ENCODE measurements at places on chromosomes 13 and 19.

DNA sequence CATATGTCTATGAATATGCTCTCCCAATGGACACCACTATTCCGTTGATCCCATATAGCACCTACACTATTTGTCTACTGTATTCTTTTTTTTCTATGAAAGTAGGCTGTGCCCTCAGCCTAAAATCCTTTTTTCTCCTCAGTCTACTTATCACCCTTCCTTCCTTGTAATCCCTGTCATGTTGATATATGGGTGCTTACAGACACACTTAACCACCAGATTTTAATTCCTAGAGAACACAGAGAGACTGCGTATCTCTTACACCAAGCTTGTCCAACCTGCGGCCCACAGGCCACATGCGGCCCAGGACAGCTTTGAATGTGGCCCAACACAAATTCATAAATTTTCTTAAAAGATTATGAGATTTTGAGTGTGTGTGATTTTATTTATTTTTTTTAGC lies 101.1 kb downstream of the ZAR1L start:
- no peak for DNase-seq

GRCh38 chr13:89165685-89166084 lies 1494.5 kb downstream of the SLITRK5 start:
- DNase-seq, result no peak

DNA sequence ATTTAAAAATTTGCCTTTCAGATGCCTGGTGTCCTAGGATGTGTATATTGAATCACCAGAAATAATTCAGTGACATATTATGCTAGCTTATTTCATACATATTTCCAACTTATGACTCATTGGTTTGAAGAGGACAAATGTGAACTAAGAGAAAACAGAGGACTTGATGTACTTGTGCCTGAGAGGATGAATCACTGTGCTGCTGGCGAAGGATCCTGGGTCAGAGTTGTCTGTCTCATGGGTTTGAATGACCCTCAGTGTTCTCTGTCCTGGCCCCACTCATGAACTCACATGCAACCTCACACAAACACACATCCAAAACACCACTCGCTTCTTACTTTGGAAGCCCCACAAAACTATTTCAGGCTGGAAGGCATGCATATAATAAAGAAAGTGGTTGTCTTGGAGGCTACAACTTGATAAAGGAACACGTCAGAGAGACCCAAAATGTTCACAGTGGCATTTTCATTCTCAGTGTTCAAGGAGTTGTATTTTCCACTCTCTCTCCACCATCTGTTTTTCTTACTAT lies 129.0 kb upstream of the SPRY2 start:
- no peak for DNase-seq

DNA sequence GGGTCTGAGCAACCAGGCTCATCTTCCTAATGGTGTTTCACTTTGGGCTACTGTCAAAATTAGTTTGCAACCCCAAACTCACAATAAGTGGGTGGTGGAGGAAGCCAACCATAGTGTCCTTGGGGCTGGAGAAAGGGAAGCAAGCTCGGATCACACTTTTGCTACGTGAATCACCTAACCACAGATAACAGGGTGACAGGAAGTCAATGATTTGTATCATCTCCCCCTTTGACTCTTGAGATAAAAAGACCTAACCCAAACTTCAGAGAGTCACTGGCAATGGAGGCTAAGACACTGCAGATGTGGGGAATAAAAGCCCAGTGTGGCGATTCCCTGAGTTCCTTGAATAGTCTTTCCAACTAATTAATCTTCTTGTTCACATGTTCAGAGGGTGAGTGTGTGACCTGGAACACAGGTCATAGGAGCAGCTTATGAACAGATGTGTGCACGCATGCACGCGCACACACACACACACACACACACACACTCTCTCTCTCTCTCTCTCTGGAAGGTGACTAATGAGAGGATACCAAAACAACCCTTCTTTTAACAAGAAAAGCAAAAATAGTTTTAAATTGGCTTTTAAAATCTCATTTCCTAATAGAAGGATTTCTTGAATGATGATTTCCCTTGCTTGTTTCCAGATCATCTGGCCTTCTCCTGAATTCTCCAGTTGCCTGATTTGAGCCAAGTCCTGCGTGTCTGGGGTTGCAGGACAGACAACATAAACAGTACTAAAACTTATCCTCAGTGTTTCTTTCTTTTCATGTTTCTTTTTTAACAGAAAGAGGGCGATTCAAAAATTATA lies 21.2 kb upstream of the DOCK9 start:
- DNase-seq, result no peak

- no peak for DNase-seq
Measured at GRCh38 chr13:72295153-72295552, 428.1 kb upstream of the DACH1 start.
